ENCODE measurements at places on chromosomes 1 and 21.

DNA sequence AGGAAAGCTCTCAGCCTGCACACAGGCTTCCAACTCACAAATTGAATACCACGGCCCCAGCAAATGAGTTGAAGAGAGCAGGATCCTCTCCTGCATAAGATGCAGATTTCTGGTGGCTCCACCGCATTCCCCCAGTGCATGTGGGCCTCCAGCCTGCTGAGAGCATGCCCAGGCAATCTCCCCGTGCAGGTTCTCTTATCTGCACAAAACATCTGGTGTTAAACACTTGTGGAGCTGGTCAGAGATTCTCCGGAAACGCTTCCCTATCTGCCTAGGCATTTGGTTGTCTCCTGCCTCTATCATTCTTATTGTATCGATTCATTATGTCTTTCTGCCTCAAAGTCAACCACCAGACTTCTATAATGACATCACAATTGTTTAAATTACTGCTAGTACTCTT is 1349.0 kb upstream of the B3GALT2 start:
- no peak for DNase-seq

- no peak for DNase-seq
Observed at GRCh38 chr1:51316113-51316845, 14.1 kb downstream of the TTC39A start.

DNA sequence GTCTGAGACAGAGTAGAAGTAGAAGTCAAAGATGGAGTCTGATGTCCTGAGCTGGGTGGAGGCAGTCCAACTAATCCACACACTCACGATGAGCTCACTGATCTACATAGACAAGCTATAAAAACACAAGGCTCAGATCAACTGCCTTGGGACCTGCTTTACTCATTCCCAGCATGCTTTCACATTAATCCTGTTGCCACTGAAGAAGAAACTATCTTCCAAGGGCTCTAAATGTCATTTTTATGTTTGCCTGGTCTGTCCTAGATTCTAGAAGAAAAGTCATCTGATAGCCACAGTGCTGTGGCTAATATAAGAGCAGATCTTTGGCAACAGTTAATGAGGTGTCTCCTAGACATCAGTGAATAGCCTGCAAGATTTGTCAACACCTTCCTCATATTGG is 522.7 kb downstream of the NUF2 start:
- no peak for DNase-seq

DNA sequence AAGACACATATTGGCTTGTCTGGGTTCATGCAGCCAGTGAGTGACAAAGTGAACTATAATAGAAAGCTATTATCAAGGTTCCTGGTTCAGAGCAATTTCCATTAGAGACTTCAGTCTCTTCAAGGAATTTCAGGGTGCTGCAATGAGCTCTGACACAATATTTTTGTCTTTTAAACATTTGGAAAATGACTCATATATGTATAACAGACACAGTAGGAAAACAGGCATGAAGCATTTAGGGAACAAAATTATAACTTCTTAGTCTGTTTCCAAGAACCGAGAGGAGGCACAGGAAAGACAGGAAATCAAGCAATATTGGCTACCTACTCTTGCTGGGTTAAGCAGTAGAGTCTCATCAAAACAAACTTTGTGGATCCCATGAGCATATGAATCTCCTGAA is 170.4 kb downstream of the PTPRC start:
- no peak for DNase-seq

DNA sequence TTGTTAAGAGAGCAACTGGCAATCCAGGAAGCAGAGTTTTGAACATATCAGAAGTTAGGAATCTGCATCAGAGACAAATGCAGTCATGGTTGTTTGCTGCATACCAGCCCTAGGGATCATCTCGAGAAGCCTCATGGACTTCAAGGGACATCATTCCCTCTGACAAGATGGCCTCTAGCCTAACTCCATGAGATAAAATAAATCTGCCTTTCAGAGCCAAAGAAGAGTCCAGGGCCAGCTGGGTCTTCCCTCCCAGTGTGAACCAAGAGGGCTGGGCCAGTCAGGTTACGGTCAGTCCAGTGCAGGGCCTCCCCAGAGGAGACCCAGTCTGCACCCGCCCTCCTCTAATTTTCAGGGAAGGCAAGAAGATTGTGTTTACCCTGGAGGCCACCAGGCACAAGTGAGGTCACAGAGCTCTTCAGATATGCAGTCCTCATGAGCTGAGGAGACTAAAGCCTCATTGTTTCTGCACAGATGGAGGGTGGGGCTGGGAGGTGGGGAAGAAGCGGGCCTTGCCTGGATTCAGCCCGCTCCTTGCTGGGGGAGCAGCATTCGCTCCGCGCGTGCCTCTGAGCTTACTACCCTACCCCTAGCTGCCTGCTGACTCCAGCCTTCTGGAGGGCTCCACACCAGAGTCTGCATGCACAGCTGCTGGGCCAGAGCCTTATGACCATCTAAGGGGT is 52.8 kb downstream of the CAPN2 start:
- no peak for DNase-seq

DNA sequence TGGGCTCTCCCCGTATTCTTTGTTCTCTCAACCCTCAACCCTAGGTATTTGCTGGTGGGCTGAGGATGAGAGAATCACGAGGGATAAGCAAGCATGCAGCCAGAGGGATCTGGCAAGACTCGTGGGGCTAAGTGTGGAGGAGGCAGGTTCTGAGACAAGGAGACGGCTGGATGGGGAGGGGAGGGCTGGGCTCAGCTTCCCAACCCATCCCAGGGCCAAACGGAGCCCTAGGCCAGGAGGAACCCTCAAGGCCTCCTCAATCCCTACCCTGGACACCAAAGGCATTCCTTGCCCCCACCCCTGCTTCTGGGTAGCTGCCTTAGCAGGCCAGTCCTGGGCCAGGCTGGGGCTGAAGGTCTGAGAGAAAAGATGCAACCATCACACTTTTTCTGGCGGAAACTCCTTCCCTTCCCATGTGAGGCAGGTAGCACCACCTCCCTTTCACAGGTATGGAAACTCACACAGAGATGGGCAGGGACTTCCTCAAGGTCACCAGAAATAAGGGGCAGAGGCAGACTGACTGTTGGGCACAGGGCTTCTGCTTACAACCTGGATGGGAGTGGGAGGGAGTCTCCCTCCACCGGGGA is 6.2 kb downstream of the MEF2D start:
- no peak for DNase-seq

GRCh38 chr1:211885747-211886522 is 55.4 kb upstream of the LPGAT1 start:
- no peak for DNase-seq

GRCh38 chr1:9942399-9942938 is 722 bp downstream of the LZIC start:
- no peak for DNase-seq

GRCh38 chr1:211762206-211762605 is 68.4 kb downstream of the LPGAT1 start:
- DNase-seq: no peak

DNA sequence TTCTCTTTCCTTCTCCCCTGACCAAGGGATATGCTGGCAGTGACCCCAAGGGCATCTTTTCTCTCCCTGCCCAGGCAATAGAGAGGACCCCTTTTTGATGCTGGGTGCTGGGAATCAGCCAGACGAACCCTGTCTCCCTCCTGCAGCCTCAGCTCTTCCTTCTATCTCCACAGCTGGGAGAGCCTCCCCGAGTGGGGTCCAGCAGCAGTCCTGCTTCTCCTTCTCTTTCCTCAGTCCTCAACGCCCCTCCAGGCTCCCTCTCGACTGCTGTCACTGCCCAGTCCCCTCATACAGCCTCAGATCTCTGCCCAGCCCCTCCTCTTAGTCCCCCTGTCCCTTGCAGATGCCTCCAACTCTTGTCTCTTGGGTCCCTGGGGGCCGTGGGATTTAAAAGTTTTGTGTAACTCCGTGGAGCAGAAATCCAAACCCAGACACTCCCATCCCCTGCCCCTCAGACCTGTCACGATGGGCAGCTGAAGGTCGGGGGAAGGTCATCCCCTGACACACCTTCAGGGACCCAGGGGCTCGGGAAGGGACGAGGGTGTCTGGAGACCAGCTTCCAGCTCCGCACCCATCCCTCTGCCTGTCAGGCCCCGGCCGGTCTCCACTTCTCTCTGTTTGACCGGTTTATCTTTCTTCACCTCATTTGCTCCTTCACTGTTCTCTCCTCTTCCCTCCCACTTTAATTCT is 5.8 kb upstream of the ETV3L start:
- no peak for DNase-seq

DNA sequence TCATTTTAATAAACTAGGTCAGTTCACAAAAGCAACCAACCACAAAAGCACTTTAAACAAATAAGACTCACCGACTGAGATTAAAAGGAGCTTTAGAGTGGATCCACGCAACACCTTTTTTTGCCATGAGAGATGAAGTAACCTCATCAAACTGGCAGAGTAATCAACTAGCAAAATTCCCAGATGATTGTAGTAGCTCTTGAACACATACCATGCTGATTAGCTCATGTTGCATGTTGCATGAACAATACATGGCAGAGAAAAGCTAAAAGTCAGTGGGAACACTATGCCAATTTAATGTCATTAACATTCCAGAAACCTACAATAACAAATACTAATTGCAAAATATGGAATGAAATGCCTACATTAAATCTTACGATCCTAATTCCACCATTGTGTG is 4.1 kb downstream of the WARS2 start:
- DNase-seq: no peak

DNA sequence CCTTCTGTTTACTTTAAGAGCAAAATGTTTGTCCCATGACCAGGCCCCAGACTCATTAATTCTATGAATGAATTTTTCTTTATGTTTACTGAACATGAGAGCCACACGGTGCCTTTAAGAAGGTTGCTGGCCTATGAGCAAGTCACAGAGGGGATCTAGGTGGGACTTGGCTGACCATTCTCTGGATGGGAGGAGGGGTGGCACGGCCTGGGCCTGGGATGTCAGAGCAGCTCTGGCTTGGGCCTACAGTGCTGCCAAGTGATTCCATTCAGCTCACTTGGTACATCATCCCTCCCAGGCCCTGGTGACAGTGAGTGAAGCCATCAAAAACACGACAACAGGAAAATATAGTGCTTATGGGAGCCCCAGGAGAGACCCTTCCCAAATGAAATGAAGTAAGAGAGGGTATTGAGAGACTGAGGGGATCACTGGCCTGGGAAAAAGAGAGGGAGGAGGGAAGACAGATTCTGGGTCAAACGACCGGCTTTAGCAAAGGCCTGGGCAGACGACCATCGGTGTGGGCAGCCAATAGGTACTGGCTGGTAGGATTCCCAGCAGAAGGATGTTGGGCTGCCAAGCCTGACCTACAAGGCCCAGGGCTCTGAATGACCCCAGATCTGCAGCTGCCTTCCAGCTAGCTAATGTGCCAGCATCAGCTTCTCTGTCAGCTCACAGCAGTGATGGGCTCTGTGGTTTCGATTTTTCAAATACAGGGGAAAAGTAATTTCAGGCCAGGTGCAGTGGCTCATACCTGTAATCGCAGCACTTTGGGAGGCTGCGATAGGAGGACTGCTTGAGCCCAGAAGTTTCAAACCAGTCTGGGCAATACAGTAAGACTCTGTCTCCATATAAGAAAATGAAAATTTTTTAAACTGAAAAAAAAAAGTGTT is 3.3 kb downstream of the TMEM53 start:
- no peak for DNase-seq

GRCh38 chr1:174000371-174000770 is 21.8 kb downstream of the RC3H1 start:
- DNase-seq: no peak

Data from SW 1271 (cell line).